ENCODE measurements at places on chromosomes 5 and 9.

DNA sequence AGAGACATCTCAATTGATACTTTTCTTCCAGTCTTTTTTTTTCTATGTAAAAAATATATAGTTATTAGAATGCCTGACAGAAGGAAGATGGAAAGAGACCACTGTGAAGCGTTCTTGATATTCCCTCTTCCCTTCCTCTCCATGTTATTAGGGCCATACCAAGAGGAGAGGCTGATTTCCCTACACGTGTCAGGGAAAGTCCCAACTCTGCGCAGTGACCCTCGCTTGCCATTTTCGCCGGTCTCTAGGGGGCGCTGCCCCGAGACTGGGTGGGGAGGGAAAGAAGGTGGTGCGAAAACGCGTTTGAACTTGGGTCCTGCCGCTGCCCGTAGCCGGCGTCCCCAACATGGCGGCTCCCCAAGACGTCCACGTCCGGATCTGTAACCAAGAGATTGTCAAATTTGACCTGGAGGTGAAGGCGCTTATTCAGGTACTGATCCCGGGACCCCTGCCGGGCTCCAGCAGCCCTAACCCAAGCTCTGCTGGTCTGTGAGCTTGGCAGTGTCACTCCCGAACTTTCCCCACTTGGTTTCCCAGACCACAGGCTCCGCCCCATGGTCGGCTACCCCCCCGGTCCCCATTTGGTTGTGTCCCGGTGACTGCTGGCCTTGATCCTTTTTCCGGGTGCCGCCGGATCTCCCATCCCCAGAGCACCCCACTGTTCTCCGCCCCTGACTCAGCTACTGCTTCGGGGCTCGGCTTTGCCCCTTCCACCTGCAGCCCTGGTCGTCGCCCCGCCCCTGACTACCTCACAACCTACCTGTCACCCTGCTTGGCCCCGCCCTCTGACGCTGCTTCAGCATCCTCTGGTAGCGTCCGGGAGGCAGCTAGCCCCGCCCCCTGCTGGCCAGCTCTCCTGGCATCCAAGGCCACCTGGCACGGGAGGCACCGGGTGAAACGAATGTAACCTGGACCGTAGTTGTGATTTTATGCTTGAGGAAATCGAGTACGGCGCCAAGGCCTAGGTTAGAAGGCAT is at the start of gene BNIP1:
Gene BNIP1, plus strand, starts transcription at position 332 of the 977 bp plus-strand sequence. Its CDS starts 15 bp downstream, at position 347.
- peak; percentile 95 for DNase-seq

DNA sequence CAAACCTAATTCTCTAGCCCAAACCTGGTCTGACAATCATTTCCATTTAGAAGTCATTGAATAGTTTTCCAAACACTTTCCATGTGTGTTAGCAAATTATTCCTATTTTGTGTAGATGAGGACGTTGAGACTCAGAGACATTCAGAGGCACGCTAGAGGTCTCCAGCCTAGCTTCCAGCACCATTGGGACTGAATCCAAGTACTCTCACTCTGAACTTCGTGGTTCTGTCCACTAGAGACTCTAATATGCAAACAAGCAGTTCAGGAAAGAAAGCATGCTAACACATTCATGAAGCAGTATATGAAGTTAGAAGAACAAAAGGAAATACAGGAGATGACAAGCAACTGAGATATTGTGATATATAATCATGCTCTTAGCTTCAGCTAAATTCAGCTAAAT is 354.8 kb downstream of the NTRK2 start:
- no peak for DNase-seq

- DNase-seq, result peak; percentile 46
Measured at GRCh38 chr9:95127249-95128176, 190.0 kb downstream of the FANCC start.

GRCh38 chr5:90399251-90399650 is 10.3 kb downstream of the CETN3 start:
- DNase-seq, result no peak

DNA sequence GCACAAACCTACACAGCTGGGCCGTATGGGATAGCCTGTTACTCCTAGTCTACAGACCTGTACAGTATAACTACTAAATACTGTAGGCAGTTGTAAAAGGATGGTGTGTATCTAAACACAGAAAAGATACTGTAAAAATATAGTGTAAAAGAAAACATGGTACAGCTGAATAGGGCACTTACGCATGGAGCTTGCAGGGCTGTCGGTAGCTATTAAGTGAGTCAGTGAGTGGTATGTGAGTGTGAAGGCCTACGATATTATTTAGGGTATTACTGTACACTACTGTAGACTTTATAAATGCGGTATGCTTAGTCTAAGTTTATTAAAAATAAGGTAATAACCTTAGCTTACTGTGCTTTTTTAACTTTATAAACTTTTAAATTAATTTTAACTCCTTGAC is 1.2 kb downstream of the ZCCHC9 start:
- DNase-seq, result no peak

DNA sequence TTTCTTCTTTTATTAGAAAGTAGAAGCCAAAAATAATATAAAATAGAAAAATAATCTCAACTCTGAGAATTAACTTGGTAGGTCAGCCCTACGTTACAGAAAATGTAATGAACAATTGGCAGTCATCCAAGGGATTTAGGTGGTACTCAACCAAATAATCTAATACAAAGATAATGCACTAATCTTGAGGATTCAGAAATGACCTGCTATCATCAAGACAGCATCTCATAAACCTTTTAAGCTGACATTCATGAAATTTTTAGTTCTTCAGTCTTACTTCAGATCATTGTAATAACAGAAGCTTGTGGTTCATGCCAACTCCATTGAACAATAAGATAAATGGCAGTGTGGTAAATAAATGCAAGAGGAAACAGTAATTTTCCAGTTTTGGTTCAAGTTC is 1058.0 kb downstream of the MAT2B start:
- DNase-seq, result no peak

Data from activated T-helper 1 cell treated with anti-CD3 and anti-CD28 coated beads, Interleukin-2, amount 50 U/mL, for 16 hours (primary cell).